ENCODE measurements at places on chromosomes 4 and X. TPM values are rescaled to one million over a fixed set of nuclear protein-coding genes. Genes with fewer than 3 reads are reported as not detected.

CDKL2 gene
- not detected for total RNA-seq

TAF1 gene
- 27.1 TPM for total RNA-seq

ZNF157 gene
- 1.4 TPM for total RNA-seq

XKRX gene
- total RNA-seq: 0.85 TPM

PNCK gene
- 8.5 TPM for total RNA-seq

SLC16A2 gene
- 8.7 TPM for total RNA-seq

EGF gene
- total RNA-seq: 1.9 TPM

FAM184B gene
- 0.34 TPM for total RNA-seq

MAGEA9B gene
- 11.2 TPM for total RNA-seq

TNIP3 gene
- not detected for total RNA-seq

CT45A1 gene
- total RNA-seq: not detected

PCDH7 gene
- 44.3 TPM for total RNA-seq

CLTRN gene
- total RNA-seq: 0.36 TPM

BEX4 gene
- total RNA-seq: 116 TPM

RENBP gene
- 4.4 TPM for total RNA-seq

ARMCX4 gene
- total RNA-seq: 13.8 TPM

HPGD gene
- total RNA-seq: 6.5 TPM

PPEF2 gene
- total RNA-seq: not detected

MND1 gene
- 7.9 TPM for total RNA-seq

F11 gene
- not detected for total RNA-seq

NXF2 gene
- not detected for total RNA-seq

FOXR2 gene
- 1.2 TPM for total RNA-seq

PABPC1L2B gene
- total RNA-seq: 2.0 TPM

SMIM14 gene
- 36.1 TPM for total RNA-seq

FREM3 gene
- total RNA-seq: 0.06 TPM

TEX13B gene
- total RNA-seq: not detected

PSAPL1 gene
- 0.05 TPM for total RNA-seq

SLC10A6 gene
- total RNA-seq: not detected

BMP3 gene
- total RNA-seq: 0.46 TPM

ARAP2 gene
- total RNA-seq: 10.3 TPM

VCX gene
- total RNA-seq: 10.2 TPM

SSX2 gene
- total RNA-seq: not detected

IQSEC2 gene
- 19.8 TPM for total RNA-seq

AFP gene
- 0.45 TPM for total RNA-seq

TECRL gene
- total RNA-seq: 1.5 TPM

RIBC1 gene
- 5.4 TPM for total RNA-seq

ITM2A gene
- 22.4 TPM for total RNA-seq

SLC9A6 gene
- total RNA-seq: 14.5 TPM

ELMOD2 gene
- 35.0 TPM for total RNA-seq

SYTL4 gene
- total RNA-seq: 25.7 TPM

ALB gene
- total RNA-seq: 0.41 TPM

CHRNA9 gene
- not detected for total RNA-seq

FHDC1 gene
- 15.3 TPM for total RNA-seq
